Stimulated activated CD8-positive, alpha-beta memory T cell treated with anti-CD3 and anti-CD28 coated beads, Interleukin-4, amount 100 ng/mL, for 48 hours (primary cell): ENCODE measurements at places on chromosomes 16 and 17.

GRCh38 chr16:89407282-89407924 is 83.0 kb downstream of the ANKRD11 start:
- DNase-seq = no peak

GRCh38 chr16:52439750-52440149 is 107.2 kb downstream of the TOX3 start:
- DNase-seq = no peak

- DNase-seq = no peak
Measured at GRCh38 chr17:44997733-44998520, 29.8 kb upstream of the C1QL1 start.

DNA sequence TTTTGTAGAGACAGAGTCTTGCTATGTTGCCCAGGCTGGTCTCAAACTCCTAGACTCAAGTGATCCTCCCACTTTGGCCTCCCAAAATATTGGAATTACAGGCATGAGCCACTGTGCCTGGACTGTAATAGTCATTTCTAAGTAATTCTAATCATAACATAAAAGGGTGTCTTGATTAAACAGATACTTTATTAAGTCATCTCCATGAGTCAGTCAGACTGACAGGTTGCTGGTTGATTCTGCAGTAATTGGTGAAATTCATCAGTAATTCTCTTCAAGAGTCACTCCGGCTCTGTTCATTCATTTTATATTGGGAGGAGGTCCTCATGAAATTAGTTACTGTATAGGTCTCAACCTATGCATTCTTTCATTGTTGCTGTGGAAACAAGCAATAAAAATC is 85.6 kb downstream of the SPECC1 start:
- no peak for DNase-seq

DNA sequence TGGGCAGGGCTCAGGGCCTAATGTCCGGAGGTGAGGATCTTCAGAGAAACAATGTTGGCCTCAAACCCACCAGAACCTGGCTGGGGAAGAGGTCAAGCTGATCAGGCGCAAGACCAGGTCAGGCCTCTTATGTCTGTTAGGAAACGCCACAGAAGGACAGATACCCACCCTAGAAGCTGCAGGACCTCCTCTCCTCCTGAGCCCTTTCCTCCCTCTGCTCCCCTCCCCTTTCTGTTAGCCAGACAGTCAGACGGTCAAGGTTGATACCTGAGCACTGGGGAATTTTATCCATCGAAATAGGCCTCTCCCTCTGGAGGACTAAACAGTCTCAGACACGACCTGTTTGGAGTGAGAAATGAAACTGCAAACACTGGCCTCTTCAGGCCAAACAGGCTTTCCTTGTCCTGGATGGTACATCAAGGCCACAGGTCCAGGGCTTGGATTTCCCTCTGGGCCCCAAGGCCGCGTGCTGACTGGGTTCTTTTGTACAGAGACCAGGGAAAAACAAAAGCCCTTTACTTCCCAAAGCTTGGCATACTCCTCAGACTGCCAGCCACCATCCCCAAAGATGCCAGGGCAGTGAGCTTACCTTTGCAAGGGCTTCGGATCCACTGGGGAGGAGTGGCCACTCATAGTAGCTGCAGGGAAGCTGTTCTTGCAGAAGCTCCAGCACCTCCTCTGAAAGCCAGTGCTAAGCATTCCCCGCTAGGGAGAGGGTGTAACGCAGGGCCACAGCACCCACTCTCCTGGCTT is 135.8 kb downstream of the CCDC182 start:
- DNase-seq = no peak

DNA sequence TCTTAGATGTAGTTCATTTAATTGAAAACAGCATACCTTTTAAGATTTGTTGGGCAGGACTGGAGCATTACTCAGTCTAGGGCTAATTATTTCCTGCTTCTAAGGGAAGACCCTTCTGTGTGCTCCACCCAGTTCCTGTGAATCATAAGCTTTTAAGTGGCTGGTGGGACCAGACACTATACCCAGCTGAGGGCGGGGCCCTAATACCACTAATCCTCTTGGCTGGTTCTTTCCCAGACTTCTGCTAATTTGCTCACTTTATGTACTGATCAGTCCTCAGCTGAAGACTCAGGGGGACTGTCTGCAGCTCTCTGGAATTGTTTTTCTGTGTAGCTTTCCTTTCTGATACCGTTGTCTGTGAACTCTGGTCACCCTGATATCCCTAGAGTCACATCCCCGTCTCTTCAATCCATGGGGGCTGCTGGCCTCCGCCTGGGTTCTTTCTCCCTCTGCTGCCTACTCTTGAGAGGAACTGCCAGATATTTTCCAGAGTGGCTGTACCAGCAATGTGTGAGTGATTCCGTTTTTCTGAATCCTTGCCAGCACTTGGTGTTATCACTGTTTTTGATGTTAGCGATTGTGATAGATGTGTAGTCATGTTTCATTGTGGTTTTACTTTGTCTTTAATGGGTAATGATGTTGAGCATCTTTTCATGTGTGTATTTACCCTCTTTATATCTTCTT is 35.1 kb downstream of the MFSD11 start:
- peak; percentile 58 for DNase-seq

DNA sequence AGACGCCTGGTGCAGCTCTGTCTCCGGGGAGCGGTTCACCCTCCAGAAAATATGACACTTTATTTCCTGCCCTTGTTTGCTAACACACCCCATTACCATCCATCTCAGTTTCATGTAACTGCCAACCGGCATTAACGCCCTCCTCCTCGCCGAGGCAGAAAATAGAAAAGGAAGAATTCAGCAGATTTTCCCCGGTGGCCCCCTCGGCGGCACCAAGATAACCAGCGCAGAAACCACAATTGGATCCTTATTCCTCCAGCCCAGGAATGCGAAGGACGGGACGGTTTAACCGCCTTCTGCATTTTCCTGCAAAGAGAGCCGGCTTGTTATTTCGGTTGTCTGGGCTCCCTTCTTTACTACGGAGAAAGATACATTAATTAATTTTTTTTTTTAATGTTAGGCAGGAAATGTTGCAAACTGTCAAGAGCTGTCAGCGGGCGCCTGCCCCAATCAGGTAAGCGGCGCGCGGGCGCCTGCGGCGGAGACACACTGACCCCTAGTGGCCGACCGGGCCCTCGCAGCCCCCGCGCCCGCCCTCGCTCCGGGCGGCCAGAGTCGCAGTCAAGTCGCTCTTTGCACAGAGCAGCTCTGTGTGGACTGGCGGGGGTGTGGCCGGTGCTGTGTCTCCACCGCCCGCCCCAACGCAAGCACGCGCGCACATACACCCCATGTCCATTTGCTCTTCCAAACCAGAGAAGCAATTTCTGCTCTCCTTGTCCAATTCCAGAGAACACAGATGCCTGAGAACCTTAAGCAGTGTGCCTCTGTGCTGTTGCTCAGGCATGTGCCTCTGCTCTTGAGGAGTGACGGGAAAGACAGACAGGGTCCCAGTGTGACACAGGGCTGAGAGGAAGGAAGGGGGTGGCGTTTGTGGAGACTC is 53.6 kb downstream of the C17orf67 start:
- DNase-seq = peak; percentile 92

DNA sequence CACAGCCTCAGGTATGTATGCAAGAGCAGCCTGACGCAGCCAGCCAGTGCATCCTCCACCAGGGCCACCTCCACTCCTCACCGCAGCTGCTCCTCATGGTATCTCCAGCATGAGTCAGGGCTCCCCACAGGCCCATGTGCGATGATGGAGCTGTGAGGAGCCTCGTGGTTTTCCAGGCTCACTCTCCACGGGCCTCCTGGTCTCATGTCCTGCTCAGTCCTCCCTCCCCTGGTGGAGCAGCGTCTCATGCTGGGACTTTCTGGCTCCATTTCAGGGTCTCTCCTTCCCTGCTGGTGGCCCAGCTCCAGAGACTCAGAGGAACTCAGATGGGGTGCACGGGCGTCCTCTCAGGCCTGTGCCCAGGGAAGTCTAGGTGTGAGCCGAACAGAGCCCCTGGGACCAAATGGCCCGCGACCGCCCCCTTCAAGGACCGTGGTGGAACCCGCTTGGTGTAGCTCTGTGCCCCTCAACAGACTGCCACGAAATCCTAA is 70.4 kb downstream of the METRNL start:
- DNase-seq = no peak

DNA sequence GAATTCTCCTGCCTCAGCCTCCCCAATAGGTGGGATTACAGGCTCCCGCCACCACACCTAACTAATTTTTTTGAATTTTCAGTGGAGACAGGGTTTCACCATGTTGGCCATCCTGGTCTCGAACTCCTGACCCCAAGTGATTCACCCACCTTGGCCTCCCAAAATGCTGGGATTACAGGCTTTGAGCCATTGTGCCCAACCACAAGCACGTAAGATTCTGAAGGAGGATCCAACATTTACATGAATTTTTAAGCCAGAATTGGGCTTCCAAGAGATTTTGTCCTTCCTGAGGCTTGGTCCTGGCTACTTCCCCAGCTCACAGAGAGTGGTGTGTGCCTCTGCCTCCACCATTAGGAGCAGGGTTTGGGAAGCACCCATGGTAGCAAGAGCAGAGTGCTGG is 11.1 kb downstream of the G6PC3 start:
- DNase-seq = no peak

- no peak for DNase-seq
Measured at GRCh38 chr17:19368229-19368628, 5.7 kb upstream of the B9D1 start.

DNA sequence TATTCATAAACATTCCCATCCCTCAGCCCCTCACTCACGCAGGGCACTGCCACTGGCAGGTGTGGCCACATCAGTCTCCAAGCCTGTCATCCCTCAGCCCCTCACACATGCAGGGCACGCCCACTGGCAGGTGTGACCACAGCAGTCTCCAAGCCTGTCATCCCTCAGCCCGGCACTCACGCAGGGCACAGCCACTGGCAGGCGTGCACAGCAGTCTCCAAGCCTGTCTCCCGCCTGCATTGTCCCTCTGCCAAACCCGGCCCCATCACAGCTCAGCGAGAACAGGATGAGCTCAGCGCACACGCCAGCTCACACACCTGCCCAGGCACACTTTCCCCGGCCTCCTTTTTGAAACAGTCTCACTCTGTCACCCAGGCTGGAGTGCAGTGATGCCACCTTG is 11.4 kb upstream of the KREMEN2 start:
- no peak for DNase-seq

GRCh38 chr17:7767405-7768021 is 50.0 kb downstream of the DNAH2 start:
- no peak for DNase-seq

DNA sequence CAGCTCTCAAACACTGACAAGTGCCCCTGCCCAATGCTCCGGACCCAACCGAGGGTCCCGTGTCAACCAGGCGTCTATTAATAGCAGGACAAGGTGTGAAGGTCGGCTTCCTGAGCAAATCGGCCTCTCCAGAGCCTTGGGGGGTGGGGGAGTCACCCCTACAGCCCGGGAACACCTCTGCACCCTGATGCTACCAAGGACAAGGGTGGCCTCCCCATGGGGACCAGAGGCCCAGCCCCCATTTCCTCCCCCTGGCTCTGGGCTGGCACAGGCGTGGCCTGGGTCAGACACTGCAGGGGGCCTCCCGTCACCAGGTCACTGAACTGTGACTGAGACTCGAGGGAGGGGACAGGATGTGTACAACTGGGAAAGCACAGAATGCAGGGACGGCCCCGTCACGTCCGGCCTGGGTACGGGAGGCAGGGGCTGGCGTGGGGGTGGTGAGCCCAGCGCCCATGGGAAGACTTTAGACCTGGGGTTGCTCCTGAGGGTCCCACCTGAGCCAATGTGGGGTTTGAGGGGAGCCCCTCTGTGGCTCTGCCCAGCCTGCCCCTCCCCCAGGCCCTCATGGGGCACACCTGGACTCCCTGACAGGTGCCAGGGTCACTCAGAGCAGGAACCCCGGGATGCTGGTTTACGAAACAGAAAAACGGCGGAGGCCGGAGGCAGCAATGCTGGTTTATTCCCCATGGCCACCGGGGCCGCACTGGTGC is 579 bp upstream of the CYBA start:
- DNase-seq = peak; percentile 88

DNA sequence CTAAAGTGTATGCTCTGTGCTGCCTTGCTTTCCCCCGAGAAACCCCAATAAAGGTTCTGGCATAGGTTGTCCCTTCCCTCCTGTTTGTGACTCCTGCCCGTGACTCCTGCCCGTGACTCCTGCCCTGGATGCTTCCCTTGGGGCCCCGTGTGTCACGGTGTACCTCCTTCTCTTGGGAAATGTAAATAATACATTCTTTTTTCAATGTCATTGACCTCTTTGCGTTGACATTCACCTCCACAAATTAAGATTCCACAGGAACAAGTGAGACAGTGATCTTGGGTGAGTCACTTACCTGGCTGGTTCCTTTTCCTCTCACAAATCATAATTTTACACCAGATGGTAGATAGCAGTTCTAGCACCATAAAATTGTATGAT is 632 bp downstream of the CCL15 start:
- no peak for DNase-seq

GRCh38 chr16:81499576-81500380 is 55.2 kb downstream of the CMIP start:
- no peak for DNase-seq

- DNase-seq = no peak
Measured at GRCh38 chr17:58276423-58276822, 4.3 kb downstream of the MPO start.

- DNase-seq = no peak
Measured at GRCh38 chr17:37737971-37738370, 6.9 kb downstream of the HNF1B start.

- DNase-seq = no peak
Measured at GRCh38 chr17:8140065-8141029, 11.9 kb downstream of the PER1 start.

- DNase-seq = no peak
Measured at GRCh38 chr16:85301231-85301630, 189.0 kb upstream of the CIBAR2 start.

DNA sequence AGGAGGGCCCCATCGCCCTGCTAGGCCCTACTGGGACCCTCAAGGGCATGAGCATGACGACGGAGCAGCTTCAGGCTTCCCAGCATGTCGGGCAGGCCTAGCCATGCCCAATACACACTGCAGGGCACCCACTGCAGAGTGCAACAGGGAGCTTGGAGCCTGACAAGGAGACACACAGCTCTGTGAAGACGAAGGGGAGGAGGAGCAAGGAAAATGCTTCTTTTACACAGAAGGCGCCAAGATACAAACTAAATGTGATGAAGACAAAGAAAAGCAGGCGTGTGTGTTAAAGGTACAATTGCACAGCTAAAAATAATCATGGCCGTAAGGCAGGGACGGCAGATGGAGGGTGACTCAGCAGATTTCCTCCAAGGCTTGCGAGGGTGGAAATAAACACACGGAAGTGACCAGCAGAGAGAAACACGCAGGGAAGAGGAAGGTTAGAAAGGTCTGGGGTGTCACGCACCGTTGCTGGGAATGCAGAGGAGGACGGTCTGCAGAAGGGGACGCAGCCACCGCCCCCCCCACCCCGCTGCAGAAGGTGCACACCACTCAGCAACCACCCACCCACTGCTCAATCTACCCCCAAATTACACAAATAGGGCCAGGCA is 108.5 kb downstream of the ZNF778 start:
- no peak for DNase-seq

GRCh38 chr16:27286451-27286850 is 17.9 kb upstream of the NSMCE1 start:
- DNase-seq = peak; percentile 23
